ENCODE measurements at places on chromosomes 5 and 9. TPM values are rescaled to one million over a fixed set of nuclear protein-coding genes. Genes with fewer than 3 reads are reported as not detected.

DNA sequence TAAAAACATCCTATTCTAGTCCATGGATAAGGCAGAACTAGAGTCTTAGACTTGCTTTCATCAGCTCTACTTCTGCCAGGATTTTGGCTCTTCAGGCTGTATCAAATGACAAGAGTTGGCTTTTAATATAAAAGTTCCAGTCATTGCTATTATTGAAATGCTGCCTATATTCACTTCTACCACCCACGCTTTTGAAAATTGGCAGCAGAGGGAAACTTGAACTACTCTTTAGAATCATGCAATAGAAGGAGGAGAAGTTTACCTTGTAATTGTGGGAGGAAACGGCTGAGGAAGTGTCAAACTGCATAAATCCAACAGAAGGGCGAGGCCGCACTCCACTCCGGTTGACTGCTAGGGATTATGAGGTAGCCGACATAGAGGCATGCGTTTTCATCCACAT lies 122.6 kb upstream of the BASP1 start:
- no peaks in the 10 kb centered on the region for H3K4me1 ChIP-seq
- DNase-seq: no peak
- H3K36me3 ChIP-seq: no peaks in the 10 kb centered on the region
- H3K27ac ChIP-seq: no peak overlapping the region

GRCh38 chr9:19913151-19913550 lies 124.3 kb upstream of the SLC24A2 start:
- no peak for DNase-seq
- no peaks in the 10 kb centered on the region for H3K4me1 ChIP-seq
- no peaks in the 10 kb centered on the region for H3K36me3 ChIP-seq

GRCh38 chr5:11212706-11213105 lies 451.7 kb upstream of the DAP start:
- H3K27ac ChIP-seq: no peak overlapping the region
- H3K27me3 ChIP-seq: no peaks in the 10 kb centered on the region
- no peak for DNase-seq
- H3K4me3 ChIP-seq: no peak overlapping the region
- no peaks in the 10 kb centered on the region for H3K4me1 ChIP-seq
- no peaks in the 10 kb centered on the region for H3K36me3 ChIP-seq

DNA sequence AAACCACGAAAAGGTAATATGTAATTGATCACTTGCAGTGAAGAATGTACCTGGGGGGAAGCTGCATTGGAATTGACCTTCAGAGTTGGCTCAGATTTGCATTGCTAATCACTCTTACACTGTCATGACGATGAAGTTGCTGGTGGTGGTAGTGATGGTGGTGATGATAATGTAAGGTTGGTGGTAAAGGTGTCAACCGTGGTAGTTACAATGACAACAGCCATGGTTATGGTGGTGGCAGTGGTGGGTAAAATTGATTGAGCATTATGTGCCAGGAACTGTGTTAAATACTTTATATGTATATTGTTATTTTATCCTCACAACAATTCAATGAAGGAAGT lies 282.4 kb downstream of the NR3C1 start:
- DNase-seq: no peak
- no peak overlapping the region for H3K27ac ChIP-seq
- no peaks in the 10 kb centered on the region for H3K36me3 ChIP-seq
- no peaks in the 10 kb centered on the region for H3K27me3 ChIP-seq
- H3K4me1 ChIP-seq: peaks cover 20% of the 10 kb centered on the region
- H3K4me3 ChIP-seq: no peak overlapping the region

DNA sequence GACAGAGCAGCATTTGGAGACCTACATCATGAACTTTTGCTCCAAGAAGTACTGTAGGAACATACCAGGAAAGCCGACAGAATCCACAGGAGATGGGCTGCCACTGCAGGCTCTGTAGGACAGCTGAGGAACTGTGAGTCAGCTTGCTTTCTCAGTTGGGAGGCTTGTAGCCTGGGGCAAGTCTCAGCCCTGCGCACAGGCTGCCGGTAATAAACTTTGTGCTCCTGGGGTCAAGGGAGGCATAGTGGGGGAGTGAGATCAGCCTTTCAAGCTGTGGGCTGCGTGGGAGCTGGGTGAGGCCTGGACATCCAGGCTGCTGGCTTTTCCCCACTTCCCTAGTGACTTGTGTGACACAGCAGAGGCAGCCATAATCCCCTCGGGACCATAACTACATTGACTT lies 718.0 kb upstream of the CDH10 start:
- H3K4me1 ChIP-seq: no peaks in the 10 kb centered on the region
- H3K36me3 ChIP-seq: no peaks in the 10 kb centered on the region
- H3K27me3 ChIP-seq: no peaks in the 10 kb centered on the region
- DNase-seq: no peak
- H3K27ac ChIP-seq: no peak overlapping the region

GRCh38 chr9:134317790-134318414 lies 8.4 kb upstream of the RXRA start:
- DNase-seq: no peak
- no peak overlapping the region for H3K27ac ChIP-seq
- H3K36me3 ChIP-seq: no peaks in the 10 kb centered on the region
- H3K27me3 ChIP-seq: no peaks in the 10 kb centered on the region
- no peak overlapping the region for H3K4me3 ChIP-seq

The LHX3 gene
- not detected for total RNA-seq

DNA sequence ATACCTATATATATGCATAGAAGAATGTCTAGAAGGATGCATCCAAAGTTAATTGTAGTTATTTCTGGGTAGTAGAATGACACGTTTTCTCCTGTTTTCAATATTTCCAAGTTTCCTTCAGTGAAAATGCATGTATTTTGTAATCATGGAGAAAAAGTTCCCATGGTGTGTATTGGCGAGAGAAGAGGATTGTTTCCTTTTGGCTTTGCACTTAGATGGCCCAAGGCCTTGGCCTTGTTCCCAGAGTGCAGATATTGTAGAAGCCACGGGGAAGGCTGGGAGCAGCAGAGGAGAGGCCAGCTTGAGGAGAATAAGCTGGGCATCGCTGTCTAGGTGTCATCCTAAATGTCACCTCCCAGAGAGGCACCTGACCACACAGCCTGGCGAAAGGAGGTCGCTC lies 44.0 kb downstream of the IRF1 start:
- no peak overlapping the region for H3K4me3 ChIP-seq
- H3K27me3 ChIP-seq: no peaks in the 10 kb centered on the region
- H3K4me1 ChIP-seq: peaks cover 47% of the 10 kb centered on the region
- peaks cover 3% of the 10 kb centered on the region for H3K36me3 ChIP-seq
- H3K27ac ChIP-seq: peak overlapping the region; percentile 77

GRCh38 chr5:41869151-41869723 lies 988 bp downstream of the OXCT1 start:
- no peak for DNase-seq
- no peaks in the 10 kb centered on the region for H3K36me3 ChIP-seq
- peak overlapping the region; percentile 74 for H3K4me3 ChIP-seq
- H3K27ac ChIP-seq: peak overlapping the region; percentile 85
- H3K27me3 ChIP-seq: no peaks in the 10 kb centered on the region
- peaks cover 18% of the 10 kb centered on the region for H3K4me1 ChIP-seq

- H3K4me3 ChIP-seq: no peak overlapping the region
- no peak for DNase-seq
- H3K36me3 ChIP-seq: no peaks in the 10 kb centered on the region
- no peak overlapping the region for H3K27ac ChIP-seq
- no peaks in the 10 kb centered on the region for H3K27me3 ChIP-seq
These were observed 137.7 kb downstream of the SYK start for GRCh38 chr9:90939351-90939750.

DNA sequence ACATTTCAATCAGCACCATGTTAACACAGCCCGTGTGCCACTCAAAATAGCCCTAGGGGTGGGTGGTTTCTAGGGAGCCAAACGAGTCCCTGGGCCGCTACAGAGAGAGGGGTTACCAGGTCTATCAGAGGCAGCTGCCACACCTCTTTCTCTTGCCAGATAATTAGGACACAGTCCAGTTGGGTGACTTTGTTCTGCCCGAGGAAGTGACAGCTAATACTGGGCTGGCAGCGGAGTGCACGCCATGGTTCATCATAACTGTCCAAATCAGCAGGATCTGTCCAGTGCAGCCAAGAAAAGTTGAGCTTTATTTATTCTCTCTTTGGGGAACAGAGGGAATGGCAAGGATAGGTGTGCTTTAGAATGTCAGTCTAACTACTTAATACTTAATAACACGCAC lies 583.8 kb downstream of the BRINP1 start:
- no peaks in the 10 kb centered on the region for H3K4me1 ChIP-seq
- no peaks in the 10 kb centered on the region for H3K36me3 ChIP-seq
- DNase-seq: no peak
- H3K4me3 ChIP-seq: no peak overlapping the region

DNA sequence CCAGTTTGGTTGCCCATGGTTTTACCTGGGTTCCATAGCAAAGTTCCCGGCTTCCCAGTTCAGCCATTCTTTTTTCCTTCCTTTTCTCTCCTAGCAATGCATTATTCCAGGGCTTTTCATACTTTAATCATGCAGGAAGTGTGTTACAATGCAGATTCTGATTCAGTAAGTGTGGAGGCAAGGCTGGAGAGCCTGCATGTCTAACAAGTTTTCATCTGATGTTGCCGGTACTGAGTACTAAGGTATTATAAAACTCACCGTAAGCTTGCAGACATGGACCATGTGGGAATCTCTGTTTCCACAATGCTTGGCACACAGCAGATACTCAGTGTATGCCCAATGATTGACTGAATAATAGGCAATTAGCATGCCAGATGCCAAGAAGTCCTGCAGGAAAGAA lies 102.9 kb upstream of the SHB start:
- no peak for DNase-seq
- no peak overlapping the region for H3K4me3 ChIP-seq
- no peaks in the 10 kb centered on the region for H3K4me1 ChIP-seq
- H3K27ac ChIP-seq: no peak overlapping the region
- no peaks in the 10 kb centered on the region for H3K27me3 ChIP-seq

GRCh38 chr9:34249274-34249673 lies 70.4 kb downstream of the UBAP1 start:
- no peak for DNase-seq
- H3K36me3 ChIP-seq: peaks cover 31% of the 10 kb centered on the region
- H3K27ac ChIP-seq: no peak overlapping the region
- H3K4me1 ChIP-seq: peaks cover 3% of the 10 kb centered on the region

DNA sequence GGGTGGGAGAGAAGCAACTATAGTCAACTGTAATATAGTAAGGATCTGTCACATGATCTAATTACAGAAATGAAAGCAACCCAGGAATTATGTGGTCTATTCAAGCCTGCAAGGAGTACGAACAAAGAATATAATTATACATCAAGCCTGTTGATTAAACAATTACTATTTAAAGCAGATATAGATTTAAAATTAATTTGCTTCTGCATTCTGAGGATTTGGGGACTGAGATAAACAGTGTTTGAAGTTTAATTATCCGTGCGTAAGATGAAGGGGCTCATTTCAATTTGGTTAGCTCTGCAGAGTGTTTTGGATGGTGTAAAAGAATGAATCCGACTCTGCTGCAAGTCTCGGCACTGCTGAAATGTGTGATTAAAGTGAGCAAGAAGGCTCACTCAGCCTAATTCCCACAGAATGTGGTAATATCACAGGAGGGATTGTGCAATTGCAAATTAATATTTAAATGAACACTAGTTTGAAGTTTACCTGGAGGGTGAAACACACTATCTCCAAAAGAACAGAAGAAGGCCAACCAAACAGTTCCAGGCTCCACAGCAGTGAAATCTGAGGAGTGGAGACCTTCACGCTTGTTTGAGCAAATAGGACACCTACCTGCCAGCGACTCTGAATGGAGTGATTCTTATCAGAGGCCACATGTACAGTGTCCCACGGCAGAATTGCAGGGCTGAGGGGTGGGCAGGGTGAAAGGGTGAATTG lies 420.6 kb upstream of the SLC30A5 start:
- no peaks in the 10 kb centered on the region for H3K4me1 ChIP-seq
- H3K4me3 ChIP-seq: no peak overlapping the region
- DNase-seq: no peak
- no peak overlapping the region for H3K27ac ChIP-seq
- H3K36me3 ChIP-seq: no peaks in the 10 kb centered on the region
- H3K27me3 ChIP-seq: no peaks in the 10 kb centered on the region

DNA sequence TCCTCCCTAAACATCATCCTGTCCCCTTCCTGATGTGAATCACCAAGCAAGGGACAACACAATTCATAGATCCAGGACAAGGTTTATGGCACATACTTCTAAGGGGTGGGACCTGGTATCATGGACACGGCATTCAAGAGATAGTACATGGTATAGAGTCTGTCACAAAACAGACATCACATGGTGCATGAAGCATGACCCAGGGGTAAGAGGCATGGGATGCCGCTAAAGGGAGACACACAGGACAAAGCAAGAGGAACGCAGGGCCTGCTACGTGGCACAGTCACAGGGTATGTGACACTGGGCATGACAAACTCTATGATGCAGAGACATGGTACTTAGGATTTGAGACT lies 20.7 kb downstream of the GSN start:
- no peak overlapping the region for H3K4me3 ChIP-seq
- H3K4me1 ChIP-seq: peaks cover 67% of the 10 kb centered on the region
- H3K36me3 ChIP-seq: no peaks in the 10 kb centered on the region
- no peak for DNase-seq

The BRINP1 gene
- total RNA-seq: 8.8 TPM

DNA sequence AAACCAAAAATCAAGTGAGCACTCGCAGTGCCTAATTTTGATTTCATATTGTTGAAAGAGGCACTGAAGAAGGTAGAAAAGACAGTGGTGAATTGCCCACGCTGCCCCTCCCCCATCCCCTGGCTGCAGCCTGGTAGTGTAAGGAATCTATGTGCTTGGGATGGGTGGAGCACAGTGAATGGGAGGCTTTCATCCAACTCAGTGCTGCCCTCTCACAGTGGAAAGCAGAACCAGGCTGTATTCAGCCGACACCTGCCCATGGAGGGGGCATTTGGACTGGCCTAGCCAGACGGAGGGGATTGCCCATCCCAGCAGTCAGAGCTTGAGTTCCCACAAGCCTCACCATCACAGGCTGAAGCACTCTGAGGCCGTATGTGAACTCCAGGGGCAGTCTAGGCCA lies 800.4 kb upstream of the DMAC1 start:
- no peak overlapping the region for H3K4me3 ChIP-seq
- no peak for DNase-seq
- no peaks in the 10 kb centered on the region for H3K36me3 ChIP-seq
- H3K27me3 ChIP-seq: no peaks in the 10 kb centered on the region
- no peaks in the 10 kb centered on the region for H3K4me1 ChIP-seq

DNA sequence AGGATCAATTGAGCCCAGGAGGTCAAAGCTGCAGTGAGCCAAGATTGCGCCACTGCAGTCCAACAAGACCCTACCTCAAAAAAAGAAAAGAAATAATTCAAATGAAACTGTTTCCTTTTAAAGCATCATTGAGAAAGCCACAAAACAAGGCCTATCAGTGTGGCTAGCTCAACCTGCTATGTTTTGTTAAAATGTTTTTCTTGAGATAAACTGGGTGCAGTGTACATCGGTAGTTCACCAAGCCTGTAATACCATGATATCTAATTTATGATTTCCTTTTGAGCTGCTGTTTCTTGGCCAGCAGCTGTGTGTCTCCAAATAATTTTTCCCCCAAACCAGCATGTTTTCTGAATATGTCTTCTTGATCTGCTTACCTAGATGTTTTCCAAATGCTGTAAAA lies 97.3 kb upstream of the GOLGA1 start:
- no peaks in the 10 kb centered on the region for H3K27me3 ChIP-seq
- no peak for DNase-seq
- no peaks in the 10 kb centered on the region for H3K4me1 ChIP-seq
- no peaks in the 10 kb centered on the region for H3K36me3 ChIP-seq

- no peak for DNase-seq
- no peaks in the 10 kb centered on the region for H3K27me3 ChIP-seq
- H3K36me3 ChIP-seq: peaks cover 78% of the 10 kb centered on the region
- H3K4me1 ChIP-seq: peaks cover 14% of the 10 kb centered on the region
- no peak overlapping the region for H3K4me3 ChIP-seq
These were observed 7.7 kb downstream of the HNRNPK start for GRCh38 chr9:83972286-83972685.

Data from upper lobe of left lung (tissue), 6 donors.